Fibroblast of mammary gland (primary cell): ENCODE measurements at places on chromosomes 2 and 18.

DNA sequence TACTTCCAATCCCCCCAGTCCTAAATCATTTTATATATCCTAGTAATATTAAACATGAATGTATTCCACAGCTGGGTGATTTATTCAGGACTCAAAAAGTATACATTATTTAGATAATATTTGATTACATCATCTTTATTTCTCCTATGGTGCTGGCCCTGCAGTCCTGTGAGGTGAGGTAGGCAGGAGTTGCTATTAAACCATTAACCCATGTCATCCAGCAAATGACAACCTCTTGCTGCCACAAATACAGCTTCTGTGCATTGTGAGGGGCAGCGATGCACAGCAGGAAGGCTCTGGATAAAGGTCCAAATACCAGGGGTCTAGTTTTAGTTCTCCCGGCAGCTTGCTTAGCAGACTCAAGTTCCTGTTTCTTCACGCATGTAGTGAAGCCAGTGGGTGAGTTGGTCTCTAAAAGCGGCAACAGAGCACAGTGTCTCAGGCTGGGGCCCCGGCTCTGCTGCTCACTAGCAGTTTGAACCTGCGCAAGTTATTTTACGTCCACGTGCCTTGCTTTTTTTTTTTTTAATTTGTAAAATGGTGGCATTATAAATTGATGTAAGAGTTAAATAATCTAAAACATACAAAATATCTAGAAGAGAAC is 36.1 kb downstream of the INSIG2 start:
- DNase-seq = no peak

GRCh38 chr2:467892-468647 is 180.2 kb upstream of the ALKAL2 start:
- no peak for DNase-seq

DNA sequence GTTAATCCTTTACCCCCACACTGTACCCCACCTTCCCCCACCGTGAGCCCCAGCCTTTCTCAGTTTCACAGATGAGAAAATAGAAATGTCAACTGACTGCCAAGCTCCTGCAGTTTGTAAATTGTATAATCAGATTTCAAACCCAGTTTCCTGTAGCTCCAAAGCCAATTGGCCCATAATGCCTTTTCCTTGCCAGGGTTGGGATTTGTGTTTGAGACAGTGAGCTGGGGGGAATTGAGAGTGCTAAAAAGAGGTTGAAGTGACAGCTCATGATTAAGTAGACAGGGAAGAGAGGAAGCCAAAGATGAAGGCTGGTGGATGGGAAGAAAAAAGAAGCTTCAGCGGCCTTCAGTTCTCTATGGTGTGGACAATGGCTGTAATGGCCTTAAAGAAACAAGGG is 10.7 kb downstream of the OSBPL6 start:
- DNase-seq = no peak

DNA sequence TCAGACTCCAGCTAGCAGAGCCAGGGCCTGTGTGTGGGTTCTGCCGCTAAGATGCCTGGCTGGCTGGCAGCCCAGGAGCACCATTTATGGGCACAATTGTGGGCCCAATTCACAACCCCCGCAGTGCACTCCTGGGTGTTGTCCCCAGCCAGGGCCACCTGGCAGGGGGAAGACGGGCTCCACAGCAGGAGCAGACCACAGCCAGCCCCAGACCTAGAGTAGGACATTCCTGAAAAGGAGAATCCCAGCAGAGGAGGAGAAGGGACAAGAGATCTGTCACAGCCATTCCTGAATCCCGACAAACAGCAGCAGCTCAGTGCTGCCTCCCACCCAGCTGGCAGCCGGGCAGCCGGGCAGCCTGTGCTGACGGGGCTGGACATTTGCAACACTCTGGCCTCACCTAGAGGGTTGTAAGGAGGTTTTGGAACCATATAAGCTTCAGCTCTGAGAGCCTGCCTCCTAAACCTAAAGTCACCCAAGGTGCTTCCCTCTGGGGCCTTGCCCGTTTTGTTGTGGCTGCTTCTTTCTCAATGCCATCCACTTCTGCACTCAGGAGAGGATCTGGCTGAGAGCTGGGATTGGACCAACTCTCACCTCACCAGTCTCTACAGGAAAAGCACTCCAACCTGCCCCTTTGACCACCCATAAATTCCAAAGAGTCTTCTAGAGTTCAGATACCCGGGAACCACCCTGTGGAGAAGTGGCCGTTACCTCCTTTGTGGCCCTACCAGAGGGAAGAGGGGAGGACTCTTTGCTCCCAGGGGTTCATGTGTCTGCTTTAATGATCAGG is 4.1 kb upstream of the TMEM177 start:
- DNase-seq = no peak

DNA sequence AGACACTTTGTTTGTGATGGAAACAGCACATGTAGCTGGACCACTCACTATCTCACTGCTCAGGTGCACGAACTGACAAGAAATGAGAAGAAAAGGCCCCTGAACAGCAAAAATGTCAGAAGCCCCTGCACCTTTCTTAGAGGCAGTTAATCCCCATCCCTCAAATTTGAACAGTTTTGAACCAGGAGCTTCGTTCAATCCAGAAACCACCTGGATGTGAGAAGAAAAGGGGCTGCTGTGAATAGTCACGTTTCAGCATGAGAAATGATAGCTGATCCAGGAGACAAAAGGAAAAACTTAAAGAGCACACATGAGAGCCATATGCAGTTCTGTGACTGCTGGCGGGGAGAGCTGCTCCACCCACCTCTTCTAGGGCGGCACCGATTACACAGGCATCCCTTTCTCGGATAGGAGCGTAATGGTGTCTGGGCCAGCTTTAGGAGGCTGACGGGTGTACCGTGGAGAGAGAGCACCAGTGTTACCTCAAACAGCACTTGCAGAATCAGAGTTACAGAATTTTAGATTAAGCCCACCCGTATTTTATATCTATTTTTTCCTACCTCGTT is 117.0 kb upstream of the EML6 start:
- DNase-seq = peak; percentile 55

- DNase-seq = peak; percentile 72
Measured at GRCh38 chr2:19369341-19369955, 11.0 kb upstream of the OSR1 start.

GRCh38 chr2:138536302-138536701 is 34.7 kb downstream of the SPOPL start:
- peak; percentile 66 for DNase-seq

GRCh38 chr2:190352668-190353536 is 9.5 kb downstream of the INPP1 start:
- DNase-seq = peak; percentile 33

DNA sequence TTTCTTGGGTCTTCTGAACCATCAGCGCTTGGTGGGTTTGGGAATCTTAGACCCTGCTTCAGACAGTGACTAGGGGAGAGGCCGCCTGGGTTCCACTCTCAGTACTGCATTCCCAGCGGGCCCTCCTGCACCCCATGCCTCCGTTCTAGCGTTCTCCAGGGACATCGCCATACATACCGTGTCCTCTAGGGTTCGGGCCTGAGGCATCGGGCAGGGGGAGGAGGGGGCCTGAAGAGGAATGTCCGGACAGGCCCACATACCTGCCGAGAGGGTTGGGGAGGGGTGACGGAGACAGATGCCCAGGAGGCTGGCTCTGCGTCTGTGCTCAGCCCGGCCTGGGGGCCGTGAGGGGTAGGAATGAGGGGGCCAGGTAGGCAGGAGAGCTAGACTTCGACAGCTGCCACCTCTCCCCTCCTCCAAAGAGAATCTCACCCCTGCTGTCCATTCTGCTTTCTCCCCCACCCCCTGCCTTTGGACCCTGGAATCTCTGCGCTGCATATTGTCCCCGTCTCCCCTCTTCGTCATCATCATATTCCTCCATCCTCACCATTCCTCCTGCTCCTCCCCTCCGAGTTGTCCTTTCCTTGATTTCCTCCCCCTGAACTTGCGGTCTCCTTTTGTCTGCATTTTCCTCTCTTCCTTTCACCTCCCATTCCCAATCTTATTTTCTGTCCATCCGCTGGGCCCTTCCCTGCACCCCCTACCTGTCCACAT is 7.8 kb upstream of the WNT10A start:
- DNase-seq = no peak

DNA sequence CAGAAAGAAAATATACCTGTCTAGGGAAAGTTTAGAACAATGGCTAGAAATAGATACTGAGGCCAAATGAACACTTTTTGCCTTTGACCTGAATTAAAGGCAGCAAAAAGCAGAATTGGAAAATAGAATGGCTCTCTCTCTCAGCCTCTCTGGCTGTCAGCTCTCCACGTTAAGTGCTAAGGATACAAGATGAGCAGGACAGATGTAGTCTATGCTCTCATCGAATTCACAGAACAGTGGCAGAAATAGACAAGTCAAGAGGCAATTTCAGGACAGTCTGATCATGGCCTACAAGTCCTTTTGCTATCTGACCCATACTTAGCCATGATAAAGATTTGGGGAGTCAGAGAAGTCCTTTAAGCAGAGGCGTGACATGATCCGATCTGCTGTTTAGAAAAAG is 120.2 kb upstream of the CREB1 start:
- DNase-seq = no peak

DNA sequence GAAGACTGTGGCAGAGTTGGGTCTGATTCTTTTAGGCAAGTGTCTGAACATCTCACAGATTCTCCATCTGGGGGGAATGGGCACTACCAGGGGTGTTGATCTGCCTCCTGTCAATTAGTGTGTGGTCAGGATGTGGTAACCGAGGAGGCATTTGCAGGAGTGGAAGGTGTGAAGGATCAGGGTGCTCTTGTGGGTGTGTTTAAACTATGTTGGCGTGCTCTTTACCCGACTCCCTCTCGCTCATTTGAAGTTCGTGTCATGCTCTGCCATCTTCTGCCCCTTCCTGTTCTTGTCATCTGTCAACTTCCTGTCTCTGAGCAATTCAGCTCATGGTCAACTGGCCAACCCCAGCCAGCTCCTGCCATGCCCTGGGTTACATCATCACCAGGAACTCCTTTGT is 107.9 kb downstream of the RTN4 start:
- DNase-seq = no peak

- peak; percentile 76 for DNase-seq
Measured at GRCh38 chr18:23591011-23591410, 4.7 kb upstream of the NPC1 start.

DNA sequence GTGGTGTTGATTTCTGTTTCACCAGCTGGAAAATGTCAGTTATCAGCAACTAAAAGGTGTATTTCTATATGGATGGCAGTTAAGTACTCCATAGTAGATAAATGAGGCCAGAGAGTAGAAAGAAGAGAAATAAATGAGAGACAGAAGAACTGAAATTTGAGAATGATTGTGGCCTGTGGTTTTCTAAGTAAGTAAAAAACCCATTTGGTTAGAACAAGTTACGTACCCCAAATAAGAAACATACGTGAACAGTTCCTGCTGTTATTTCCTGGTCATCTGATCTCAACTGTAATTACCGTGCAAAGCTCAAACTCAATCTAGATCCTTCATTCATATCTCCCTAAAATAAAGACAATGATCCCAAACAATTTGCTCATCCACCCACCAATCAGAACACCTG is 181.3 kb downstream of the PID1 start:
- peak; percentile 61 for DNase-seq

- DNase-seq = peak; percentile 47
Measured at GRCh38 chr18:57741273-57741672, 61.8 kb downstream of the ATP8B1 start.

DNA sequence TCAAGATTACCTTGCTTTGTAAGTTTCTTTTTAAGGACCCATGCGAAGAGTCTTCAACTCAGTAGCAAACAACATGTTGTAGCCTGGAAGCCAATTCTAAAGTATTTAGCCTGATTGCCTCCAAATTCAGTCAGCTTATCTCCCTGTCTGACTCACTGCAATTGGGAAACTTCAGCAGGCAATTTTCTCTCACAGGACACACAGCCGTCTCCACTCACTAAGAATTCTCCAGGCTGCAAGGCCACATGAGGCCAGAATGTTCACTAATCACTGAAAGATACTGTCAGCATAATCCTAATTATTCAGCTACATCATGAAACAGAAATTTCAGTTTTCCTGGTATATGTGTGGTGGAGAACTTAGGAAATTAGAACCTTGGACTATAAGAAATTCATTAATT is 78.1 kb upstream of the PDE1A start:
- DNase-seq = peak; percentile 84

- peak; percentile 55 for DNase-seq
Measured at GRCh38 chr2:198309673-198310280, 505.4 kb downstream of the PLCL1 start.

GRCh38 chr2:232400256-232401015 is 6.2 kb upstream of the ALPG start:
- DNase-seq = no peak

- DNase-seq = peak; percentile 69
Measured at GRCh38 chr2:213834746-213835145, 550.5 kb downstream of the SPAG16 start.

DNA sequence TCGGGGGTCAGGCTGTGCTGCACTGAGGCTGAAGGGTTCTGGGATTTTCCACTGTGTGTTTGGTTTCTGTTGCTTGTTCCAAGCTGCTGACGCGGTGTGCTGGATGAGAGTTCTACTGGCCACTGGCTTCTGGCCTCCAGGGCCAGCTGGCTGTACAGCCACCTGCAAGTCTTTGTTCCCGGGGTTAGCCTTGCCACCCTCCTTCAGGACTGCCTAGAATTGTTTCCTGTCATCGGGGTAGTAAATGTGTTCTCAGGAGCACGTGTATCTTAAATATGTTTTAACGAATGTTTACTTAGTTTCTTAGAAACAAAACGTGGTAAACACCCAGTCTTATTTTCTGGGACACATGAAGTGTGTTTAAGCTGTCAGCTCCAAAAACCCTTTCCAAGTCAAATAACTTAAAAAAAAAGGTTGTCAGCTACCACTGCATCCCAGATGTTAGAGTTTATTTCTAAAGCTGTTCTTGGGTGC is 231.2 kb downstream of the AGAP1 start:
- DNase-seq = peak; percentile 35

DNA sequence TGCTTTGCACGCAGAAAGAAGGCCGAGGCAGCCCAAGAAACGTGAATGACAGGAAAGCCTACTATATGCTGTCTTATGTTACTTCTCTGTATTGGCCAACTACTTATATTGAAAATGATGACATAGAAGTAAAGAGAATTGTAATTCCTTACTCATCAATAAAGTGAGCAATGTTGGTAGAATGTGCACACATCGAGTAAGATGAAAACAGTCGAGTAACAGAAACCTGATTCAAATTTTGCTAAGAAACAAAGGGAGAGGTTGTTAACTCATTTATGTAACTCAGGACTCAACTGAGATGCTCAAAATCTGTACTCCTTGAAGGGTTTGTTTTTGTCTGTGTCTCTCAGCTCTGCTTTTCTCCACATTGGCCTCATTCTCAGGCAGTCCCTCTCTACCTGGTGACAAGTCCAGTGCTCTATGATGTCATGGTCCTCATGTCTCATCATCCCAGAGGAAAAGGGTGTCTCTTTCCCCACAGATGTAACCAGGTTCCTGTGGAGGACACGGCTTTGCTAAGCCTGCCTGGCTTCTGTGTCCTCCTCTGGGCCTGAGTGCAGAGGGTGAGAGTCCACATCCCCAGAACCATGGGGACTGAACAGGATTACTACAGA is 30.3 kb upstream of the CCDC93 start:
- DNase-seq = no peak

- DNase-seq = no peak
Measured at GRCh38 chr2:215447673-215448081, 11.8 kb upstream of the FN1 start.

GRCh38 chr2:88450925-88451810 is 1.3 kb downstream of the FOXI3 start:
- no peak for DNase-seq

GRCh38 chr18:62539284-62540165 is 16.7 kb downstream of the ZCCHC2 start:
- DNase-seq = no peak

GRCh38 chr18:75730249-75730648 is 302.7 kb upstream of the SMIM21 start:
- DNase-seq = no peak
